ENCODE measurements at places on chromosomes 5 and 9.

GRCh38 chr5:135535420-135535819 lies 344 bp downstream of the NEUROG1 start:
- no peak for DNase-seq

DNA sequence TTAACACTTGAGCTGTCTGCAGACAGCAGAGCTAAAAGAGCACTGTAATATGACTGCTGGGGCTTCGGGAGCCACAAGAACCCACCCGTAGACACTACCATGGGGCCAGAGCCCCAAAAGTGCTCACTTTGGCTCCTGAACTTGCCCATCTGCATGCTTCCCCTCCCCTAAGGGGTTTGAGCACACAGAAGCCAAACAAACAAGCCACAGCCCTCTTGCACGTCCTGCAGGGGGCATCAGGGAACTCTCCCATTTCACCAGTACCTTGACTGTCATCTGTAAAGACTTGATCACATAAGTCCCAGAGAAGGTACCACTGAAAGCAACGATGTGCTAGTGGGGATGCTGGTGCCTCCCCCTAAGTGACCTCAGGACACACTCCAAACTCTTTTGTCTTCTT lies 681.8 kb downstream of the SEMA5A start:
- DNase-seq = no peak

GRCh38 chr5:138661291-138661960 lies 86.2 kb upstream of the HSPA9 start:
- no peak for DNase-seq

DNA sequence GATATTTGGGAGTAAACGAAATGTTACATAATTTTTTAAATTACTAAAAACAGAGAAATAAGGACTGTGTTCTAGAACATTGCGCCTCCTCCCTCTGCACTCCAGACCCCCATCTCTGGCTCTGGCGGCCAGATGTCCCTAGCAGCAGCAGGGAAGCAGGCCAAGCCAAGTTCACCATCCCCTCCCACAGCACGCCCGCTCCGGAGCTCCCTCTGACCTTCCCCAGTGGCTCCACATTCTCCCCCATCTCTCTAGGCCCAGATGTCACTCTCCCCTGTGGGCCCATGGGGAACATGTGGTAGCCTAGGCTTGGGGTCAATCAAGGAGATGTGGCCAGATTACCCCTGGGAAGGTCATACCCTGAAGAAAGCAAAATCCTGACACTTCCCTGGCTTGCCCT lies 6.3 kb upstream of the WNK2 start:
- DNase-seq = no peak

DNA sequence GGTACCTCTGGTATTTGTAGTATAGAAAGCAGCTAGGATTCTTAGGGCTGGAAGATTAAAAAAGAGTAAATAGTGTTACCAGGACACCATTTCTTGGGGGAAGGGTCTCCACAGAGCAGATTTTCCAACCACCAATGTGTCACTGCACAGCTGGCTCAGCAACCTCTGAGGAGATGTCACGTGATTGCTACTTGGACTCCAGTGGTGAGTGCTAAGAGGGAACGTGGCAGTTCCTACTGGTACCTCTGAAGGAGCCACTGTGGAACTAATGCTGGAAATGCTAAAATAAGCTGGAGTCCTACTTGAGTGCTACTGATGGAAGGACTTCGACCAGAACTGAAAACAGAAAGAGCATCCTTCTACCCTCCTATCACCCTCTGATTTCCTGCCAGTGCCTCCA lies 36.1 kb upstream of the SPDL1 start:
- no peak for DNase-seq

- no peak for DNase-seq
Measured at GRCh38 chr9:75184471-75184870, 96.2 kb downstream of the OSTF1 start.

- no peak for DNase-seq
Measured at GRCh38 chr9:131732061-131732526, 7.8 kb downstream of the RAPGEF1 start.
